IPS-NIHi11 (cell line): ENCODE measurements at places on chromosomes 13 and 19.

GRCh38 chr13:44843403-44843802 lies 145.9 kb downstream of the NUFIP1 start:
- DNase-seq: no peak

DNA sequence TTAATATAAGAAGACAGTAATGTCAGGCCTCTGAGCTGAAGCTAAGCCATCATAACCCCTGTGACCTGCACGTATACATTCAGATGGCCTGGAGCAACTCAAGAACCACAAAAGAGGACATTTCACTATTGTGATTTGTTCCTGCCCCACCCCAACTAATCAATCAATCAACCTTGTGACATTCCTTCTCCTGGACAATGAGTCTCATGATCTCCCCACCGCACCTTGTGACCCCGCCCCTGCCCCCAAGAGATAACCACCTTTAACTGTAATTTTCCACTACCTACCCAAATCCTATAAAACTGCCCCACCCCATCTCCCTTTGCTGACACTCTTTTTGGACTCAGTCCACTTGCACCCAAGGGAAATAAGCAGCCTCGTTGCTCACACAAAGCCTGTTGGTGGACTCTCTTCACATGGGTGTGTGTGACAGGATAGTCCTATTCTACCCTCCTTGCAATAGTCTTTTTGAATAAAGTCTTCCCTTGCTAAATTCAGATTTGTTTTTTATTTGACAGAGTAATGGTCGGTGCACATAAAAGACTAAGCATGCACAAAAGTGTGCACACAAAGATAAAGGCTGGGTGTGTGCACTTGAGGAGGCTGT lies 14.0 kb downstream of the CD70 start:
- no peak for DNase-seq

- no peak for DNase-seq
Measured at GRCh38 chr13:83153848-83154247, 728.4 kb downstream of the SLITRK1 start.

DNA sequence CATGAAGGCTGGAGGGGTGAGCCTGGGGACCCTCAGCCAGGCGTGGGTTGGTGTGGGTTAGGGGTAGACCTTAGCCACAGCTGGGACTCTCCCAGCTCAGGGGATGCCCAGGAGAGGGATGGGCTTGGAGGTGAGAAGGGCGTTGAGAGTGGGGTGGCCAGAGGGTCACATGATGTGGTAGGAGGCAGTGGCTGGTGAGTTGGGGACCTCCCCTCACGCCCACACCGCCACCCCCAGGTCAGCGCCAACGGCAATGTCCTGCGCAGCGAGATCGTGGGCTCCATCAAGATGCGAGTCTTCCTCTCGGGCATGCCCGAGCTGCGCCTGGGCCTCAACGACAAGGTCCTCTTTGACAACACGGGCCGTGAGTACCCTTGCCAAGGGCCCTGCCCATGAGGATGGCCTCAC lies 28.5 kb downstream of the AP1M1 start:
- no peak for DNase-seq

DNA sequence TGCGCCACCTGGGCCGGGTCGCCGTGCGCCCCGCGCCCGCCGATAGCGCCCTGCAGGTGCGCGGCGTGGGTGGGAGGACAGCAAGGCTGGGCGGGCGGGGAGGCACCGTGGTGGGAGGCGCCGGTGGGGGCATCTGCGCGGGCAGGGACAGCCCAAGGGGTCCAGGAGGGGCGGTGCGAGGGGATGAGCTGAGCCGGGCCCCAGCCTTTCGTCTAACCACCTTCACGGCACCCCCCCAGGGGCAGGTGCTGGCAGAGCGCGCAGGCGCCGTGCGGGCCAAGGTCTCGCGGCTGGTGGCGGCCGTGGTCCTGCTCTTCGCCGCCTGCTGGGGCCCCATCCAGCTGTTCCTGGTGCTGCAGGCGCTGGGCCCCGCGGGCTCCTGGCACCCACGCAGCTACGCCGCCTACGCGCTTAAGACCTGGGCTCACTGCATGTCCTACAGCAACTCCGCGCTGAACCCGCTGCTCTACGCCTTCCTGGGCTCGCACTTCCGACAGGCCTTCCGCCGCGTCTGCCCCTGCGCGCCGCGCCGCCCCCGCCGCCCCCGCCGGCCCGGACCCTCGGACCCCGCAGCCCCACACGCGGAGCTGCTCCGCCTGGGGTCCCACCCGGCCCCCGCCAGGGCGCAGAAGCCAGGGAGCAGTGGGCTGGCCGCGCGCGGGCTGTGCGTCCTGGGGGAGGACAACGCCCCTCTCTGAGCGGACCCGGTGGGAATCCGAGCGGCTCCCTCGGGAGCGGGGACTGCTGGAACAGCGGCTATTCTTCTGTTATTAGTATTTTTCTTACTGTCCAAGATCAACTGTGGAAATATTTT lies 3.1 kb downstream of the KISS1R start:
- peak; percentile 43 for DNase-seq

DNA sequence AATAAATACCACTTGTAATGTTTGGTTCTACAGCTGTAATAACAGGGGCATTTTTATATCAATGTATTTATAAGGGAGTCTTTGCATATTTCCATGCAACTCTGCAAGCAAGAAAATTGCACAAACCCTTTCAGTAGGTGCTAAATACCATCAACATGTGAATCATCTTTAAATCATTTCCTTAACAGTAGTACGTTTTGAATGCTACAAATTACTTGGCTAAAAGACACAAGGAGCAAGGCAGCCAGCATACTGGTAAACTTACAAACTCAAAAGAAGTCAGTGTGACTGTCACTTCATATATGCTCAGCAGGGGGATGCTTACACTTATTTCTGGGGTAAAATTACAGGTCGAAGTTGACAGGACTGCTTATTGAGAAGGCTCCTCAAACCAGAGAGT lies 402.4 kb downstream of the EFNB2 start:
- DNase-seq: no peak

DNA sequence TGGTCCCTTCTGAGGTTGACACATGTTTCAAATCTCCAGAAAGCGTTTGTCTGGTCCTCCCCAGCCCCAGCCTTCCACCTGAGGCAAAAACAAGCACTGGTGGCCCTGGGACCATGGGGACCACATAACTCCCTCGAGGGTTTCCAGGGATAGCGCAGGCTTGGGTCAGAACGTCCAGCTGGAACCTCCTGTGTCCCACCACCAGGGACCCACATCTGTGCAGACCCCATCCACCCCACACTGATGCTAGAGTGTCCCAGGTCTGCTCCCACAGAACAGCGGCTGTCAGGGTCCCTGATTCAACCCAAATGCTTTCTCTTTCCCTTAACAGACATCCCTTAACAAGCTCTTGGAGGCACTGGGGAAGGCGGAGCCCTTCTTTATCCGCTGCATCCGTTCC lies 29.6 kb upstream of the USE1 start:
- no peak for DNase-seq

- DNase-seq: peak; percentile 18
Measured at GRCh38 chr13:90238413-90238812, 1109.1 kb upstream of the MIR17HG start.

DNA sequence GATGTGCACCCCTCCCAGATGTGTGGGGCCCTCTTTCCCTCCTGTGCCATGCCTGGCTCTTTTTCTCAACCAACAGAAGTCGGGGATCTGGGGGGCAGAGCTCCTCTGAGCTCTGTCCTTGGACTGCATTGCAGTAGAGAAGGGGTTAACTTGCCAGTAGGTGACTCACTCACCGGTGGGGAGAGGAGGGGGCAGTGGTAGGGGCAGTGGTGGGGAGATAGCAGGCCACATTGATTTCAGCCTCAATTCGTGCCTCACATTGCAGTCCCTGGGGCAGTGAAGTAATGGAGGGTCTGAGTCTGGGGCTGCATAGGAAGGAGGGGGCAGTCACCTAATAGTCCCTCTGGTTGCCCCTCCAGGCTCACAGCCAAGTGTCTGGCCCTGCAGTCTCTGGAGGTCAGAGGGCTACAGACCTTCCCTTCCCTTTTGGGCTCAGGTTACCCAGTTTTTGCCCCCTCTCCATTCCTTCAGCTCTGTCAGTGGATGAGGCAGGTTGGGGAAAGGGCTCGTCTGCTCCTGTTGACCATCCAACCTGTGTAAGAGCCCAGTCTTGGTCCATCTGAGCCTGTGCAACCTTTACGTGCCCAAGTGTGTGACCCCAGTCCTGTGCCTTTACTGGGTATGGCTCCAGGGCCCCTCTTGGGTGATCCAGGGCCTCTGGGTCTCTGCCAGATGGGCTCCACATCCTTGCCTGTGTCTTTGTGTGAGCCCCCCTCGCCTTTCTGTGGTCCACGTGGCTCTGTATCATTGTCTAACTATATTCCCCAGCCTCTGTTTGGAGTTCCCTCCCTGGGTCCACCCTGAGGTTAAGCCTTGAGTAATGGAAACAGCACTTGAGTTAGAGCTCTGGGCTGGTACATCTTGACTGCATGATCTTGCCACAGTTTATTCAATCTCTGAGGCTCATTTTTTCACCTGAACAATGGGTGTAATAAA lies 13.0 kb downstream of the CIC start:
- peak; percentile 56 for DNase-seq

DNA sequence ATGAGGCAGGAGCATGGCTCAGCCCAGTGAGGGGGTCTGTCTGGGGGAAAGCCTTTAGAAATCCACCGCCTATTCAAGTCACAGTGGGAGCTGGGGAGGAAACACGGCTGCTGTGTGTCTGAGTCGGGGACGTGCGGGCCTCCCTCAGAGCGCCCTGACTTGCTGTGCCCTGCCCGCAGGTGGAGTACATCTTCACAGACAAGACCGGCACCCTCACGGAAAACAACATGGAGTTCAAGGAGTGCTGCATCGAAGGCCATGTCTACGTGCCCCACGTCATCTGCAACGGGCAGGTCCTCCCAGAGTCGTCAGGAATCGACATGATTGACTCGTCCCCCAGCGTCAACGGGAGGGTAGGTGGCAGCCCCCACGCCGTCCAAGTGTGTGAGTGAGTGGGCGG lies 137.8 kb upstream of the MCF2L start:
- no peak for DNase-seq

GRCh38 chr13:51950722-51951121 lies 60.5 kb downstream of the ATP7B start:
- DNase-seq: no peak

DNA sequence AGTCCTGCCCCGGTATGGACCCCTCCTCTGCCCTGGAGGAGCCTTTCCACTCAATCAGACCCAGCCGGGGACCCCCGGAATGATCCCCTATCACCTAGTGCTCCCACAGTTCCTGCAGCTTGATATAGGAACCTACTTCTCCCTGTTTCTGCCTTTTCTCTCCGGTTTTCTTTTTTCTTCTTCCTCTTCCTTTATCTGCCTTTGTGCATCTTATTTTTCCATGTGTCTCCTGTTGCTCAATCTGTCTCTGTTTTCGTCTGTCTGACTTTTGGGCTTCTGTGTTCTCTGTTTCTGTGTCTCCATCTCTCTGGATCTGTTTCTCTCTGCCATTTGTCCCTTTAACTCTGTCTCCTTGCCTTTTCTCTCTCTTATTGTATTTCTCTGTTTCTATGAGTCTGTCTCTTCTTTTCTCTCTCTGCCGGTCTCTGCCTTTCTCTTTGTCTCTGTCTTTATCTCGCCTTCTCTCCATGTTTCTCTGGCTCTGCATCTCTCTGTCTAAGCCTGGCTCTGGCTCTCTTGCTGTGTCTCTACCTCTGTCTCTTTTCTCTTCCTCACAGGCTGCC lies 10.0 kb downstream of the MEGF8 start:
- no peak for DNase-seq

DNA sequence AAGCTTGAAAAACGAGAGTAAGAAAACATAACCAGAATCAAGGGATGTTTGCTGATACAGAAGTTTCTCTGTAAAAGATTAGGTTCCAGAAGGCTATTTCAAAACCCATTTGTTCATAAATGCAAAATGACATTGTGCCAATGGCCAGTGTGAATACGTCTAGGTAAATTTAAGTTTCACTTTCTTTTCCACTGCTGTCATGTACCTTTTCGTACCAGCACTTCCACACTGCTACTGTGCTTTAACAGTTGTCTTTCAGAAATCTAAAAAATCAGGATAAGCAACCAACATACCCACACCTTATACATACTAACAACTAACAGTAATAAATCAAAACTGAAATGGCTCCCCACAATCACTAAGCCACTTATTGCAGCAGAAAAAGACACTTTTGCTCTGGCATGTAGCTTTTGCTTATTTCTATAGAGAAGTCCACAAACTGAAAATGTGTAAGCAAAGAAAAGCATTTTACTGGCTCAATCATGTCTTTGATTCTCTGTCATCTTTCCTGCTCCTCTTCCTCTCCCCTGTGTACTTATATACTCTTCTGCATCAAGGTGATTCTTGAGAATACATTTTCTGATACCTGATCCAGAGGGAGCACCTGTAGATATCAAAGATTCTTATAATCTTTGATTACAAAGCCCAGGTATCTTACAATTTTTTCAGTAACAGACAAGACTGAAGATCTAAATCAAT lies 34.3 kb downstream of the ELF1 start:
- no peak for DNase-seq

- DNase-seq: no peak
Measured at GRCh38 chr19:6735181-6735911, 2.0 kb downstream of the GPR108 start.

- DNase-seq: no peak
Measured at GRCh38 chr19:14478113-14478545, 3.0 kb upstream of the PTGER1 start.

DNA sequence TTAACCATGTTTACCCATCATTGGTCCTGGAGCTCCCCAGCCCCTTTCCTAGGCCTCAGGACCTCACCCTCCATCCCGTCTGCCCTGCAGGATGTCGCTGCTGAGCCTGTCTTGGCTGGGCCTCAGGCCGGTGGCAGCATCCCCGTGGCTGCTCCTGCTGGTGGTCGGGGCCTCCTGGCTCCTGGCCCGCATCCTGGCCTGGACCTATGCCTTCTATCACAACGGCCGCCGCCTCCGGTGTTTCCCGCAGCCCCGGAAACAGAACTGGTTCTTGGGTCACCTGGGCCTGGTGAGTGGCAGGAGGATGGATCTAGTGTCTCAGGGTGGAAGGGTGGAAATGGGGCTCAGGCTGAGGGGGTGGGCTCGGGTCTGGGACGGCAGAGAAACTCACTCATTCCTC lies 508 bp downstream of the CYP4F8 start:
- no peak for DNase-seq

DNA sequence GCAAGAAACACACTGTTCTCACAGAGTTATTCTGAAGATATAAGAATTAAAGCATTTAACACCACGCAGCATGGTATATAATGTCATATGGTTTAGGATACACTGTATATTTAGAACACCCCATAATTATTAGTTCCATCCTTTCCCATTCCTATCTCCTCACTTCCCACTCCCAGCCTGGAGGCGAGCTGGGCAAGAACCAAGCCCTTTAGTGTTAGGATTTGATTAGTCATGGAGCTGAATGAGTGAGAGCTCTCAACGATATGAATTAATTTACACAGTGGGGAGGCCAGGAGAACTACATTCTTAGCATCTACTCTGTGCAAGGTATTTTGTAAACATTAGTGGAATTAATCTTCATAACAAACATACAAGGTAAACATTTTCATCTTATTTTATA lies 934.3 kb downstream of the DIAPH3 start:
- DNase-seq: no peak

- DNase-seq: no peak
Measured at GRCh38 chr19:2729943-2730818, 9.0 kb upstream of the DIRAS1 start.

- DNase-seq: peak; percentile 48
Measured at GRCh38 chr13:95505265-95505664, 47.3 kb upstream of the CLDN10 start.

- peak; percentile 82 for DNase-seq
Measured at GRCh38 chr19:3968556-3969434, 2.1 kb downstream of the DAPK3 start.

- no peak for DNase-seq
Measured at GRCh38 chr19:35966771-35967170, 28.2 kb upstream of the SDHAF1 start.

GRCh38 chr19:1938071-1938470 lies 2.9 kb upstream of the CSNK1G2 start:
- DNase-seq: no peak

GRCh38 chr19:51546650-51547396 lies 15.4 kb upstream of the SIGLEC6 start:
- no peak for DNase-seq
